EL (cell line): ENCODE measurements at places on chromosomes 16 and 17.

DNA sequence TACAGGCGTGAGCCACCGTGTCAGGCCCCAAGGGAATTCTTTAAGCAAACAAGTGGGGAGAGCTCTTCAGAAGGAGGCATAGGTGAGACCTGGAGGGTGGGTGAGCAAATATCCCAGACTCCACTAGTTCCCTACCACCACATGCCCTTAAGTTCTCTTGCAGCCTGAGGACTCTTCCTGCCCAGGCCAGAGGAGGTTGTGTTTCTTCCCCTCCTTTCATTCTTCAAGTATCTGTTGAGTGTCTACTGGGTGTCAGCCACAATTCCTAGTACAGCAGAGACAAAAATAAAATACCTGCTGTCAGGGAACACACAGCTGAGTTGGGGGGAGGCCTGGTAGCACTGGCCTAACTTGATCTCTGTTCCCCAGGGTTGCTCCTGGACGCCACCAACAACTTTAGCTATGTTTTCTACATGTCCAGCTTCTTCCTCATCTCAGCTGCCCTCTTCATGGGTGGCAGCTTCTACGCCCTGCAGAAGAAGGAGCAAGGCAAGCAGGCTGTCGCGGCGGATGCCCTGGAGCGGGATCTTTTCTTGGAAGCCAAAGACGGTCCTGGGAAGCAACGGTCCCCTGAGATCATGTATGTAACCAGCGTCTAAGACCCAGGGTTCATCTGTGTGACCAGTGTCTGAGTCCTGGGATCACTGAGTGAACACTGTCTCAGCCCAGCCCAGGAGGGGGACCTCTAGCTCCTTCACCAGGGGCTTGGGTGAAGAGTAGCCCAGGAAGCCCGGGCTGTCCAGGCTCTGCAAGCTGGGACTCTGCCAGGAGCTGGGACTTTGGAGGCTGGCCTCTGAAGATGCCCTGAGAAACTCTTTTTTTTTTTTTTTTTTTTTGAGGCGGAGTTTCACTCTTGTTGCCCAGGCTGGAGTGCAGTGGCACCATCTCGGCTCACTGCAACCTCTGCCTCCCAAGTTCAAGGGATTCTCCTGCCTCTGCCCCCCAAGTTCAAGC, 5.9 kb upstream of the ARMC7 start:
- DNase-seq = no peak

- no peak for DNase-seq
These were observed 228.5 kb downstream of the TOX3 start for GRCh38 chr16:52318302-52319009.

- DNase-seq = no peak
These were observed 39.0 kb downstream of the CUEDC1 start for GRCh38 chr17:57915985-57916757.

GRCh38 chr16:81138831-81139557, 42.8 kb upstream of the GCSH start:
- DNase-seq = no peak

- no peak for DNase-seq
These were observed 418.1 kb downstream of the SOX9 start for GRCh38 chr17:72538901-72539352.

DNA sequence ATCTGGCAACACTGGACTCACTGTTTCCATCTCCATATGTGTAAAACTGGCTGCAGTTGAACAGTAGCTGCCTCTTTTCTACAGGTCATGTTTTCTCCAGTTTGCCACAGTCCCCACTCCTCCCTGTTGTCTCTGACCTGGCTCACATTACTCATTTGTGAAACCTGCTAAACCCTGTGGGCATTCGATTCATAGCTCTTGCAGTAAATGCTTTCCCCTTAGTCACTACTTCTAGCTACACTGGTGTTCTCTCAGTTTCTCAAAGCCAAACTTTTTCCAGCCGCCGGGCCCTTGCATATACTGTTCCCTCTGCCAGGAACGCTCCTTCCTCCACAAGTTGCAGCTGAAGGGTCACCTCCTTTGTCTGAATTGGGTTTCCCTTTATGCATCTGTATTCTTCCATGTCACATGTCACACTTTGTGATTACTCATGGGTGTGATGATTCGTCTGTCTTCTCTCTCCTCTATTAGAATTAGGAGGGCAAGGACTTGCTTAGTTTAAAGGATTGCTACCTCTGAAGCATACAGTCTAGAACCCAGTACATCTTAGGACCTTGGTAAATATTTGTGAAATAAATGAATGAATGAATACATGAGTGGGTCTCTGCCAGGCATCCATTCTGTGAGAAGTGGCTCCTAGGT, 15.0 kb upstream of the MT4 start:
- no peak for DNase-seq

GRCh38 chr16:75238132-75238852, 13.1 kb downstream of the BCAR1 start:
- peak; percentile 77 for DNase-seq

GRCh38 chr17:31509095-31509804, 117.8 kb downstream of the RAB11FIP4 start:
- no peak for DNase-seq

GRCh38 chr17:81734405-81735263, 22.6 kb downstream of the SLC25A10 start:
- DNase-seq = no peak

GRCh38 chr17:46179375-46179999, 13.7 kb downstream of the KANSL1 start:
- DNase-seq = no peak

GRCh38 chr16:81478876-81479511, 34.4 kb downstream of the CMIP start:
- DNase-seq = no peak

GRCh38 chr16:6684076-6684673, 648.5 kb upstream of the RBFOX1 start:
- no peak for DNase-seq

DNA sequence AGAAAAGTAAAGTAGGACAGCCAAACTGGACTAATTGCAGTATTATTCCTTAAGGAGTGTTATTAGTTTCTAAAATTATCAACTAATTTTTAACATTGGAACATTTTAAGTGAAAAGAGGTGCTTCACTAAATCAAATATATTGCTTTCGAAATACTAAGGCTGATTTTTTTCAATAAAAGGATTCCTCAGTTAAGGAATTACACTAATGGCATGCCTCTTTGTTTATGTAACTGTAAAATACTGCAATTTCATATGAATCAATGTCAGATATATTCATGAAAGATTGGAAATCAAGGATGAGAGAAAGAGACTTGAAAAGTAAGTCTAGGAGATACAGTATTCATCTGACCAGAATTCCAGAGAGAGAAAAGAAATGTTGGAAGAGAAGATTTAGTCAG, 129.8 kb downstream of the TANC2 start:
- no peak for DNase-seq

DNA sequence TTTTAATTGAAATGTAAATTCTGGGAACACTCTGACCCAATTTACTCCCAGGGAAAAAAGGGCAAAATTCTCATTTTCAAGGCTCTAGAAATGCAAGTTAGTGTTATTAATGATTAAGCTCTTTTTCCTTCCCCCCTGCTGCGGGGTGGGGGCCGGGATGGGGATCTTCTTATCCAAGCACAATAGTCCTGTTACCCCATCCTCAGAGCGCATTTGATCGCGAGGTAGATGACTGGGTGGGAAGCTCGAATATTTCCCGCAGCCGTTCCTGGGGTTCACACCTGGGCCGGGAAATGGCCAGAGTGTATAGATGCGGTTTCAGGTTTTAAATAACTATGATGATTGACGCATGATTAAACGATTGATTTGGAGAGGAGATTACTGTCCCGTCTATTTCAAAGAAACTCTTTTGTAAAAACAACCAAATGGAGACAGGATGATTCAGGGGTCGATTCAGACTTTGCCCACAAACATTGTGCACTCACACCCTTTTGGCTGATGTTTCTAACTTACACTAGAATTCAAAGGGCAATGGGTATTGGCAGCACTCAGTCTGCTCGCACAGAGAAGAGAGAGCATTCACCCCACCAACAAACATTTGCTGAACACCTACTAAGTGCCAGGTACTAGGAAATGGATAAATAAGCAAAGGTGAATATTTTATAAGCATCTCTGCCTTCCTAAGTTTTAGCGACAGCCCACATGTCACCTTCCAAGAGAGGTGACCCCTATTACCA, 55.0 kb downstream of the SALL1 start:
- DNase-seq = no peak

- peak; percentile 70 for DNase-seq
These were observed 20.6 kb upstream of the PIK3R6 start for GRCh38 chr17:8887834-8888703.

DNA sequence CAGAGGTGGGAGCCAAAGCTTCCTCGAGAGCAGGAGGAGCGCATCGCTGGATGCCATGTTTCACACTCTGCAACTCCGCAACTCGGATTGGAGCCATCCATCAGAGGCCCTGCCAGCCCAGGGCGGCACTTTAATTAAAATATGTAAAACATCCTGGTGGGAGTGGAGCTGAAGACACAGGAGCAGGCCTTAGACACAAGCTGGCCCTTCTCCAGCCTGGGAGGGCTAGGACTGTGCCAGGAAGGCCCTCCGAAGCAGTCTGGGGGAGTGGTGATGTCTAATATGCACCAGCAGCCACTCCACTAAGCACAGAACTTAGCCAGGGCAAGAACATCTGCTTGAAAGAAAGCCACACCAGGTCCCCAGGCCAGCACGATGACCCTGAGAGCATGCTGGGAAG, 5.8 kb upstream of the CCDC182 start:
- no peak for DNase-seq

- DNase-seq = no peak
These were observed 57.2 kb downstream of the CHD9 start for GRCh38 chr16:53112015-53112414.

DNA sequence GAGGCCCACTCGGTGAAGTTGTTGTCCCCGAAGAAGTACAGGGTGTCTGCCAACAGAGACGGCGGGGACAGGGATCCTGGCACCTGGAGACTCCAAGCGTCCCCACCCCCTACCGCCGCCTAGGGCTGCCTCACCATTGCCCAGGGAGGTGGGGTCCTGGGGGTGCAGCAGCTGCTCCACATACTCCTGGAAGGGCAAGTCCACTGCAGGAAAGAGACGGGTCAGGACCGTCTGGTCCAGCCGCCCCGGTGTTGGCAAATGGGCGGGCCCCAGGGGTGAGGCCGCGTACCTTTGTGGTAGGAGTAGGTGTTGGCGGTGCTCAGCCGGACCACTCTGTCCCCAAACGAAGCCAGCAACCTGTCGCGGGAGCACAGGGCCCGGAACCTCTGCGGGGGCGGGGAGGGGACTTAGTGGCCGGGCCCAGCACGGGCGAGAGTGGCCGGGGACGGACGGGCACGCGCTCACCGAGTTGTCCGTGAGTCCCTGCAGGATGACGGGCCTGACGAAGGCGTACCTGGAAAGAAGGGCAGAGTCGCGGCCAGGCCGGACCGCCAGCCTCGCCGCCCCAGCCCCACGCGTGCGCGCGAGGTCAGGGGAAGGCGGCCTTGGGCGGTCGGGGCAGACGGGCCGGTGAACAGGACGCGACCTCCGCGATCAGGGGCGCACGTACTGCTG, 601 bp downstream of the JMJD8 start:
- DNase-seq = no peak

- DNase-seq = peak; percentile 24
These were observed 238.2 kb downstream of the CDH8 start for GRCh38 chr16:61797961-61798507.

DNA sequence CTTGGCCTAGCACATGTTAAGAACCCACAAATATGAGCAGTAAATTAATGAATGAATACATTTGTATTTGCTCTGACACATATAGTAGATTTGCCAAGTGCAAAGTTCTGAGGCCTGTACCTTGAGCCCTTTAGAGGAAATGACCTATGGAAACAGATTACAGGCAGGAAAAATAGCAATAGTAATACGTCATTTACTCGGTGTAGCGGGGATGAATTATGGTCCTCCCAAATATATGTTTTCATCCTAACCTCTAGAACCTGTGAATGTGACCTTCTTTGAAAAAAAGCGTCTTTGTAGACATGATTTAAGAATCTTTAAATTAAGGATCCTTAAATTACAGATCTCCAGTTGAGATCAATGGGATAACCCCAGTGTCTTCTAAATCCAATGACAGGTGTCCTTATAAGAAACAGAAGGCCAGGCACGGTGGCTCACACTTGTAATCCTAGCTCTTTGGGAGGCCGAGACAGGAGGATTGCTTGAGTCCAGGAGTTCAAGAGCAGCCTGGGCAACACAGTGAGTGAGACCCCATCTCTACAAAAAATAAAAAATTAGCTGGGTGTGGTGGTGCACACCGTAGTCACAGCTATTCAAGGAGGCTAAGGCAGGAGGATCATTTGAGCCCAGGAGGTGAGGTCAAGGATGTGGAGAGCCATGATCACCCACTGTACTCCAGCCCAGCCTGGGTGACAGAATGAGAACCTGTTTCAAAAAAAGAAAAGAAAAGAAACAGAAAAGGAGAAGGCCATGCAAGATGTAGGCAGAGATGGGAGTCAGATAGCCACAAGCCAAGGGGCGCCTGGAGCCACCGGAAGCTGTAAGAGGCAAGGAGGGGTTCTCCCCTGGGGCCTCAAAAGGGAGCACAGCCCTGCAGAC, 5.1 kb upstream of the ITPRIPL2 start:
- no peak for DNase-seq

DNA sequence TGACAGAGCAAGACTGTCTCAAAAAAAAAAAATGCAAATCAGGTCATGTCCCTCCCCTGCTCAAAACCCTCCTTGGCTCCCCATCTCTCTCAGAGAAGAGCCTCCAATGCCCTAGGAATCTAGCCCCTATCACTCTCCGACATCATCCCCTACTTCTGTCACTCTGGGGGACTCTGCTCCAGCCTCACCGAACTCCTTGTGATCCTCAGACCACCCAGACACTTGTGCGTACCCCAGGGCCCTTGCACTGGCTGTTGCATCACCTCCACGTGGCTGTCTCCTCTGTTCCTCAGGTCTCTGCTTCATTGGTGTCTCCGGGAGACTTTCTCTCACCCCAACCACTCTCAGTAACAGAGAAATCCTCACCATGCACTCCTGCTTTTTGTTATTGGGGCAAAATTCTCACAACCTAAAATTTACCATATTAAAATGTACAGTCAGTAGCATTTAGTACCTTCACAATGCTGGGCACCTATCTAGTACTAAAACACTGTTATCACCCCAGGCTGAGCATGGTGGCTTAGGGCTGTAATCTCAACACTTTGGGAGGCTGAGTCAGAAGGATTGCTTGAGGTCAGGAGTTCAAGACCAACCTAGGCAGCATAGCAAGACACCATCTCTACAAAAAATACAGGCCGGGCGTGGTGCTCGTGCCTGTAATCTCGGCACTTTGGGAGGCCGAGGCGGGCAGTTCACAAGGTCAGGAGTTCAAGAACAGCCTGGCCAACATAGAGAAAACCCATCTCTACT, 15.2 kb downstream of the PLA2G10 start:
- DNase-seq = no peak
